Lung microvascular endothelial cell (primary cell): ENCODE measurements at places on chromosomes 12 and 14. TPM values are rescaled to one million over a fixed set of nuclear protein-coding genes. Genes with fewer than 3 reads are reported as not detected.

GSKIP gene
- total RNA-seq, result 22.6 and 26.6 TPM in 2 replicates

RTL1 gene
- not detected in 2 replicates for total RNA-seq

BDKRB2 gene
- total RNA-seq, result under 0.01 TPM in 2 replicates

RPL10L gene
- not detected in 2 replicates for total RNA-seq

ANAPC7 gene
- total RNA-seq, result 24.6 and 37.1 TPM in 2 replicates

KRT8 gene
- 11.3 and 12.6 TPM in 2 replicates for total RNA-seq
